ENCODE measurements at places on chromosomes 12 and 14.

GRCh38 chr12:128672893-128673292 is 150.9 kb downstream of the SLC15A4 start:
- no peak for DNase-seq

DNA sequence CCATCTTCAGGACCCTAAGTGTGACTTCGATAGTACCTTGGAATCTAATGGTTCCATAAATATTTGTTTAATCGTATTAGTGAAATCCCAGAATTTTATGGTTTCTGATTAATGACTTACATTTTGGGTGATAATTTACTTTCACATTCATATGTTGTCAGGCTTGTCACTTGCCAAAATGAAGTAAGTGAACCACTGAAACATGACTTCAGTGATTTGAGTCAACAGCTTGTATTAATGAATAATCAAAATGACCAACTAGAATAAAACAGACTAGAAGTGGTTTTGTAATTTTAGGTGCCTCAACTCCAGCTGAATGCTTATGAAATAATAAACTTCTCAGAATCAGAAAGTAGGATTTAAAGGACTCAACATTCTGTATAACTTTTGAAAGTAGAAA is 517.1 kb downstream of the PRKD1 start:
- no peak for DNase-seq

GRCh38 chr14:94548999-94549985 is 11.9 kb upstream of the SERPINA4 start:
- peak; percentile 57 for DNase-seq

DNA sequence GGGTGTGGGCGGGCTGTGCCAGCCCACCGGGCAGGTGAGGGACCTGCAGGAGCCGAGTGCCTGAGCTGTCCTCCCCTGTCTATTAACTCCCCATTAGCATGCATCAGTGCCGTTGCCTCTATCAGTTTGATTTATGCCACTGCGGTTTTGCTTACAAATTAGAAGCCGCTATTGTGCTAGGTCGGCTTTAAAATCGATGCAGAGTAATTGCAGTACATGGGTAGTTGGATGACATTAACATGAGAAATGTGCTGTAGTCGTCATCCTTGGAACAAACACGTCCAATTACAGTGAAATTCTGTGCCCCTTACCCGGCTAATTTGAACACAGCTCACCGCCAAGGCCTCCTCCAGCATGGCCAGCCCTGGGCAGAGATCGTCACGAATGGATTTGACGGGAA is 145.8 kb downstream of the TSPAN9 start:
- DNase-seq, result no peak

DNA sequence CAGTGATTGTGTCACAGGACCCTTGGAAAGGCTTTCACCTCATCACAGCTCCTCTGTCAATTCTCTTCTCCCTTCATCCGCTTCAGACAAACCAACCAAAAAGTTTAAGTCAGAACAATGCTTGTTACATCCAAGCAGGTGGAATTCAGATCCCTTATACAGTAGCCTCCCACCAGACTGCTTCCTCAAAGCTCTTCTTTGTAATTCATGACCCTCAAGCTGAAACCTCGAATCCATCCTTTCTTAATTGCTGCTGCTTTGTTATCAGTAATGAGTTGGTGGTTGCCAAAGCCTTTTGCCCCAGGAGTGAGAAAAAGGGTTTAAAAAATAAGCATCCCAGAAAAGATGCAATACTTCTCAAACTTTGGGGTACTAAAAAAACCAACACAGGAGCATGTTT is 9.5 kb downstream of the BEST3 start:
- DNase-seq, result no peak

DNA sequence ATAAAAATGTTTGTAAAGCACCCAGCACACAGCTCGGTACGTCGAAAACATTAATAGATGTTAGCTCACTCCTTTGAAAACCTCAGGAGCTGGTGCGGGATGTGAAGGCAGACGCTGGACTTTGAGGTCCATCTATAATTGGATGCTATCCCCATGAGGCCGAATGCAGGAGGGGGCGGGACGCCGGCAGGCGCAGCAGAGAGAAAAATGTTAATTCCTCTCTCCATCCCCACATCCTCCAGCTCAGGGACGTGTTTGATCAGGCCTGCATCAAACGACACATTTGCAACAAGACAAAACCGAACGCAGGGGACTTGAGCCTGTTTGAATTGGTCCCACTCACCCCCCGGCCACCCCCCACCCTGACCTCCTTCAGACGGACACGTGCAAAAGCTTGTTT is 231.0 kb downstream of the RBM19 start:
- no peak for DNase-seq

- DNase-seq, result no peak
Observed at GRCh38 chr12:28905220-28905955, 243.7 kb upstream of the FAR2 start.

- DNase-seq, result no peak
Observed at GRCh38 chr12:53268630-53269562, 797 bp downstream of the ESPL1 start.

DNA sequence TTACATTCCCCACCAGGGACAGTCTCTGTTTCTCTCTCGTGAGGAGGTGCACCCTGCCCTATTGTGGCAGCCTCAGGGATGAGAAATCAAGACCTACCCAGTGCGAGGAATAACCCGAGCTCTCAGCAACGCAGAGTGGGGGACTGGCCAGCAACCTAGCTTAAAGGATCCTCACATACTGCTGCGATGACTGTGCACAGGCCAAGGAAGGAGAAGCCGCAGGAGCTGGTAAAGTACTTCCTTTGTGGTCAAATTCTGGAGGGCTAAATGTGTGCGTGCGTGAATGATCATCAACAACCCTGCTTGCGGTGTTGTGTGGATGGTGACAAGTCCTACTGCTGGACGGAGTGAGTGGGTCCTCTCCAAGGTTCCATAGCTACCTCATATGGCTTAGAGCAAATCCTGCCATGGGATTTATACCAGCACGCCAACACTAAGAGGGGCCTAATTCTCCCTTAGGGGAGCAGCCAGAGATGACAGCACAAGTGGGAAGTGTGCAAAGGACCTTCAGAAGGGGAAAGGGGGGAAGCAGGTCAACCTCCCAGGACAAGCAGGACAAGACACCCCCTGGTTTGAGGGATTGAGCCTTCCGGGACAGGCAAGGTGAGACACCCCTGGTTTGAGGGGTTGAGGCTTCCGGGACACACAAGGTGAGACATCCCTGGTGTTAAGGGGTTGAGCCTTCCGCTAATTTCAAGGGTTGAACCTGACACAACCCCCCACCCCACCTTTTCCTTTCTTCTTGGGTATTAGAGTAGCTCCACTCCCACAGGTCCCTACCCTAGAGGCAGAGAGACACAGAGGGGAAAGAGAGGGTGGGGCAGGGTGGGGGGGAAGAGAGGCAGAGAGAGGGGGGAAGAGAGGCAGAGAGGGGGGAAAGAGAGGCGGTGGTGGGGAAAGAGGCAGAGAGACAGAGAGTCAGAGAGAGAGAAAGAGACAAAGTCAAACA is 58.8 kb upstream of the AP4S1 start:
- DNase-seq, result no peak

GRCh38 chr14:103550451-103551337 is 11.8 kb downstream of the BAG5 start:
- no peak for DNase-seq

GRCh38 chr14:29937116-29937515 is 9.5 kb upstream of the PRKD1 start:
- DNase-seq, result no peak

DNA sequence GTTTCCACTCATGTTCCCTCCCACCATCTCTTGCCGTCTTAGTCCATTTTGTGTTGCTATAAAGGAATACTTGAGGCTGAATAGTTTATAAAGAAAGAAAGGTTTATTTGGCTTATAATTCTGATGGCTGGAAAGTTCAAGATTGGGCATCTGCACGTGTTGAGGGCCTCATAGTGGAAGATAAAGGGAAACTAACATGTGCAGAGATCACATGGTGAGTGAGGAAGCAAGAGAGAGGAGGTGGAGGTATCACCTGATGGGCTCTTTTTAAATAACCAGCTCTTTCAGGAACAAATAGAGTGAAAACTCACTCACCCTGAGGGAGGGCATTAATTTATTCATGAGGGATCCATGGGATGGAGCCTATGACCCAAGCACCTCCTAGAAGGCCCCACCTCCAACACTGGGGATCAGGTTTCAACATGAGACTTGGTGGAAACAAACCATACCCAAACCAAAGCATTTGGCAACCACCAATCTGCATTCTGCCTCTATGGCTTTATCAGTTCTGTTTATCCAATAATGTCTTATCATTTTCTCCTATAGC is 29.5 kb downstream of the MYO1H start:
- no peak for DNase-seq

DNA sequence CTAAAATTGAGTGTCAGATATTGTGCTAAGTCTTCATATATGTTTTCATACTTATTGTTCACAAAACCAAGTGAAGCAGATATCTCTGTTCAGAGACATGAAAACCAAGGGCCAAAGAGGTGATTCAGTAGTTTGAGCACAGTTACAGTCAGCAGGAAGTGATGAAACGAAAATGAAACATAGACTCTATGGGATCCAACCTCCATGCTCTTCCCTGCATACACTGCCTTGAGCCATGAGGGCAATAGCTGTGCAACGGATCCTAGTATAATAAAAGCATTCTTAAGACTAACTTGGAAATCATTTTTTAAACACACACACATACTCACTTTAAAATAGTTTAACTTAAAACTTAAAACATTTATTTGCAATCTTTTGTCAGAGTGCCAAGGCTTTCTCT is 27.9 kb downstream of the ESR2 start:
- DNase-seq, result peak; percentile 38

GRCh38 chr12:64532734-64533351 is 77.5 kb upstream of the RASSF3 start:
- no peak for DNase-seq

- DNase-seq, result no peak
Observed at GRCh38 chr12:59736786-59737185, 141.0 kb downstream of the SLC16A7 start.

GRCh38 chr12:80937391-80938238 is at the start of gene LIN7A:
Gene LIN7A (minus strand): TSS chr12:80937934. CDS start chr12:80937722, 212 bp downstream.
- no peak for DNase-seq

DNA sequence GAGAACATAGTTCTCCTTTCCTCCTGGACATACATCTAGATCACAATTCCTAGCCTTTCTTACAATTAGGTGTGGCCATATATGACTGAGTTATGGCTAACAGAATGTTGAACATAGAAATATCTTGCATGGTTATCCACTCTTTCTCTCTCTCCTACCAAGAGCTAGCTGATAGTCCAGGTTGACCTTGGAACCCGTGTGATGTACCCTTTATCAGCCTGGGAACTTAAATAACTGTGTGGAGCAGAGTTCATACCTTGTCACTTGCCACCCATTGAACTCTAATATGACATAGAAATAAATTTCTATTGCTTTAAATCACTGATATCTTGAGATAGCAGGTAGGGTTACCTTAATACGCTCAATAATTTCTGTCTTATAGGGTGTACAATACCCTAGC is 115.9 kb downstream of the TPH2 start:
- DNase-seq, result no peak

DNA sequence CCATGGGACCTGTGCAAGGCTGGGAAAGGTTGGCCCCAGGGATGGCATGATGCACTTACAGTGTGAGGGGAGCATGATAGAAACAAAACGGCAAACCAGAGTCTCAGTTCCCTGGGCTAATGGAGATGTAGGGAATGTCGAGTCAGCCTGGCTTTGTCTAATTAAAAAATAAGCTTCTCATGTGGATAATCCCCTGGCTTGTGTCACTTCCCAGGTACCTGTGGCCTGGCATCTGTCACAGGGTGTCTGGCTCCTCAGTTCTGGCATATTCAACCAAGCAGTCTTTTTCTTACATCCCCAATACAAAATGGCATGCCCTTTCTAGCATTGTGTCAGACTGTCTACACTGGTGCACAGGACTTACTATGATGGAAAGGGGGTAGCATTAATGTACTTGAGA is 261.4 kb downstream of the GRIN2B start:
- DNase-seq, result no peak

DNA sequence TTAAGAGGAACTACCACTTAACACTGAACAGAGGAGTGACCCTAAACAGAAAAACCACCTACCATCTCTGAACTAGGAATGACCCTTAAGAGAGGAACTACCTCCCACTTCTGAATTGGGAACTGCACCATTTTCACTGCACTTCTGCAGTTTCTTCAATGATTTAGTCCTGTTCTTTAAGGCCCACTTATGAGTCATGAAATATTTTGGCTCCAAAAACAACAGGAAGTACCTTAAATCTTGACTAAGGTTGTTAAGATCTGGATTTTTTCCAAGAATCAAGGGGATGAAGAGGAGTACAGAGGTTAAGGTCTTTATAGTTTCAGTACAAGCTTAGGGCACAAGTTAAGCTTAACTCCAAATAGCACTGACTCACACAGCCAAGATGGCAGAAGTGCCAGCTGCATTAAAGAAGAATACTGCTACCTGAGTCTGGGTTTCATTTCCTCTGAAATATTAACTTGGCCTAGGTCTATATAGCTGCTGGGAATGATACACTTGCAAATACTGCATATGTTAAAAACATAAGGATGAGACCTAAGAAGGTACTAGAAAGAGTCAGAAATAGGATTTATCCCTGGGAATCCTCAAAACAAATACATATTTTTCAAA is 4.2 kb downstream of the NPC2 start:
- no peak for DNase-seq

DNA sequence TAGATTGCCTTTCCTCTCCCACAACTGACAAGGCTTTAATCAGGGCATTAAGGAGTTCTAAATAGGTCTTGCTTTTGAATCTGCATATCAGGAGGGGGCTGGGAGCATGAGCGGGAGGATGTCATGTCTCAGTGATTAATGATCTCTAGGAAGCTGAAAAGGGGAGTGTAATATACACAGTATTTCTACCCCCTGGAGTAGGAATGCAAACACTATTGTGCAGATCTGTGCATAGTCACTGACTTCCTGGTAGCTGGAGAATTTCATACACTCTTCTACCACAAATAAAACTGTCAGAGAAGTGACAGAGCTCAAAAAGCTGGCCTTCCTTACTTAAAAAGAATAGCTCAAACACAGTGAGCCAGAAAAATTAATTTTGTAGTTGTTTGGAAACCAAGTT is 65.8 kb downstream of the RIC8B start:
- no peak for DNase-seq

- no peak for DNase-seq
Observed at GRCh38 chr14:38357557-38357956, 101.7 kb upstream of the CLEC14A start.

- DNase-seq, result peak; percentile 37
Observed at GRCh38 chr12:122082621-122083356, 4.2 kb downstream of the MLXIP start.

DNA sequence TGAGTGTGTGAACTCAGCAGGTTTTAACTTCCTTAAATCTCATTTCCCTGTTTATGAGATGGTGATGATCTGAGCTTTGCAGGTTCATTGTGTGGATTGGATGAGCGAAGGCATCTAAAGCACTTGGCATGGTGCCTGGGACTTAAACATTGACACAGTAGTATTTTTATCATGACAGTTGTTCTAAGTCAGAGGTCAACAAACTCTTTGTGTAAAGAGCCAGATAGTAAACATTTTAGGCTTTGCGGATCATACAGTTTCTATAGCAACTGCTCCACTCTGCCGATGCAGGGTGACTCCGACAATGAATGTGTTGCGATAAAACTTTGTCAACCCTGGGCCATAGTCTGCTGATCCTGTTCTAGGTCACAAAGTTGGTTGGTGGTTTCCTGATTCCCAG is 25.2 kb downstream of the SLC24A4 start:
- no peak for DNase-seq

- DNase-seq, result no peak
Observed at GRCh38 chr14:51554953-51555352, 96.8 kb upstream of the FRMD6 start.

- no peak for DNase-seq
Observed at GRCh38 chr14:22384167-22384549, 204.9 kb downstream of the DAD1 start.

- no peak for DNase-seq
Observed at GRCh38 chr12:18101043-18101442, 11.1 kb upstream of the RERGL start.
